A172 (cell line): ENCODE measurements at places on chromosomes 2 and 18.

GRCh38 chr18:8695932-8696517, 9.3 kb upstream of the MTCL1 start:
- DNase-seq: no peak

DNA sequence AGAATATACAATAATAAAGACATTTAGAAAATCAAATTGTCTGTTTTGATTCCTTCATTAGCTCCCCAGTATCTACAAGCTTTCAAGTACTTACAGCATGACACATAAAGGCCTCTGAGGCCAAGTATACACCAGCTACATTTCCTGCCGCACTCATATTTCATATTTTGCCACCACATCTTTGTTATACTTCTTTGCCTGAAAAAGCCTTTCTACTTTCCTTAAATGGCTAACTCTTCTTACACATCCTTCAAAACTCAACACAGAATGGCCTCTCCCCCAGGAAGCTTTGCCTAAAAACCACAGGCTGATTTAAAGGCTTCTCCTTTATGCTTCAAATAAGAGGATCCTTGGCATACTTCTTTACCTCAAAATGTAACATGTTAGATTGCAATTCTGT, 4.5 kb downstream of the STK17B start:
- DNase-seq: peak; percentile 41

DNA sequence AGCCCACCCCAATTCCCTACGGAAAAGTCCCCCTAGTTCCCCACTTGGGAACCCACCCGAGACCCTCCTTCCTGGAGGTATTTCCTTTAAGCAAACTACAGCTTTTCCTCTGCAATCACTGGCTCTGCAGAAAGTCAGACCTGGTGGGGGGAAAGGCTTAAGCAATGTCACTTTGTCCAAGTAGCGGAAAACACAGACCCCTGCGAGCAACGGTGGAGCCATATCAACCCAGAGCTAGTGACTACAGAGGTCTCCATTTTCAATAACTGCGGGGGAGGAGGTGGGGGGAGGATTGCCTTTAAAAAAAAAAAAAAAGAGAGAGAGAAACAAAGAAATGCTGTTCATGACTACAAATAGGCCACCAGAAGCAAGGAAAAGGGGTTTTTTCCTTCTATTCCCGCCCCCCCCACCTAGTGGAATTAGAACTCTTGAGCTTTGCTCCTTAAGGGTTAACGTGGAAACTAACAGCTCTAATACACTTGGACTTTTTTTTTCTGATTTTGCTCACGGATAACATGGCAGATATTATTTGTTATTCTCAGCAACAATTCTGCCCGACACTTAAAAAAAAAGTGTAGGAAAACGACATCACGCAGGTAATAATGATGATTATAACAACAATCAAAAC, 1.1 kb upstream of the FRZB start:
- no peak for DNase-seq

- no peak for DNase-seq
Observed at GRCh38 chr2:204205082-204205481, 268.5 kb downstream of the ICOS start.

DNA sequence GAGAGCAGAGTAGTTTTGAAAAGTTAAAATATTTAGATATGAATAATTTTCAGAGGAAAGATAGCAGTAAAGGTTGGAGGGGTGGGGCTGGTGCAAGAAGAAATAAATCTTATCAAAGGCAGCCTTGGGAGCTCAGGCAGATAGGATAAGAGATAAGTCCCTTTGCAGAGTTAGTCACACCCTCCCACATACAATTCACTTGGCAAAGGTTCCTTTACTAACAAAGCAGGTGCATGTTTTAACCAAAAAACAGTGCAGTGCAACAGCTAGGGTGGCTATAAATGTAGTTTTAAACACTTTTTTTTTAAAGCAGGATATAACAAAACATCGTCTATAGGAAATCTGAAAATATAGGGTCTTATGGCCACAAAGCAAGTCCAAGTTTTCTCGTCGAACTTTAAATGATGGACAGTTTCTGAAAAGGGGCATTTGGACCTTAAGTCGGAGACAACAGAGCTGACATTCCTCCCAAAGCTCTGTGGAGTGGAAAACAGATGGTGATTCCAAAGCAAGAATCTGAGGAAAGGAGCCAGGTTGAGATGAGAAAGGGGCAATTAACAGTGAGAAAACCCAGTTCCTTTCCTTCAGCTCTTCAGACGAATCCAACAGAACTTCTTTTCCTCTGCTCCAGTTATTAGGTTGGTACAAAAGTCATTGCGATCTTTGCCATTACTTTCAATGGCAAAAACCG, 53.0 kb downstream of the EPHA4 start:
- peak; percentile 58 for DNase-seq
